LHCN-M2 (cell line): ENCODE measurements at places on chromosomes 1 and 21. TPM values are rescaled to one million over a fixed set of nuclear protein-coding genes. Genes with fewer than 3 reads are reported as not detected.

The LZIC gene
- total RNA-seq: 32.8 and 36.8 TPM in 2 replicates

DNA sequence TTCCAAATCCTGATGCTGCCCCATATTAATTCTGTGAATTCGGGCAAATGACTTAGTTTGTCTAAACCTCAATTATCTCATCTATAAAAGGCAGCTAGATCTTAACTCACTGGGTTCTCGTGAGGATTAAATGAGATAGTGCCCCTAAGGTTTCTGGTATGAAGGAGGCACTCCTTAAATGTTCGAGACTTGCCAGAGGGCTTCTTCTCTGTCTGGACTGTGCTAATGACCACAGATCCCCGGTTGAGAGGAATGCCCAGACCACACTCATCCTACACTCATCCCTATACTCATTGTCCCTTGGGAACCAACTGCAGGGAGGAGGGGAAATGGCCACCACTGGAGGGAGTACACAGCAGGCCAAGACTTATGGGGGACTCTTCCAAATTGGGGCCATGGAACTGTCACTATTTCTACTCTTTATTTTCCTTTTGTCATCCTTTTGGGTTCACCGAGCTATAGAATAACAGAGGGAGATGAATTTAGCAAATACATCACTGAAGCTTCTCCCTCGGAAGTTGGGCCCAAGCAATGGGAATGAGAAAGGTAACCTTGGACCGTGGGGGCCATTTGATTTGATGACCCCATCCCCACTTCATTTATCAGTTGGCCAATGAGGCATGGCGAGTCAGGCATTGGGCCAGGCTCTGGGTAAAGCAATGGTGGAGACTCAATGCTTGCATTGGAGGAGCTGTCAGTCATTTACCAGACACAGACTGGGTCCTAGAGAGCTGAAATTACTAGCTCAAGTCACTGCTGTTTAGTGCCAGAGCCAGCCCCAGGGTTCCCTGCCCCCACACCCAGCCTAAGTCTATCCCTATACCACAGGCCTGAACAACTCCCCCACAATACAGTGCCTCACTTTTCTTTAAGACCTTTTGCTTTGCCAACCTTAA lies 5.1 kb downstream of the ATF3 start:
- DNase-seq: peak; percentile 88

The HAO2 gene
- not detected in 2 replicates for total RNA-seq

DNA sequence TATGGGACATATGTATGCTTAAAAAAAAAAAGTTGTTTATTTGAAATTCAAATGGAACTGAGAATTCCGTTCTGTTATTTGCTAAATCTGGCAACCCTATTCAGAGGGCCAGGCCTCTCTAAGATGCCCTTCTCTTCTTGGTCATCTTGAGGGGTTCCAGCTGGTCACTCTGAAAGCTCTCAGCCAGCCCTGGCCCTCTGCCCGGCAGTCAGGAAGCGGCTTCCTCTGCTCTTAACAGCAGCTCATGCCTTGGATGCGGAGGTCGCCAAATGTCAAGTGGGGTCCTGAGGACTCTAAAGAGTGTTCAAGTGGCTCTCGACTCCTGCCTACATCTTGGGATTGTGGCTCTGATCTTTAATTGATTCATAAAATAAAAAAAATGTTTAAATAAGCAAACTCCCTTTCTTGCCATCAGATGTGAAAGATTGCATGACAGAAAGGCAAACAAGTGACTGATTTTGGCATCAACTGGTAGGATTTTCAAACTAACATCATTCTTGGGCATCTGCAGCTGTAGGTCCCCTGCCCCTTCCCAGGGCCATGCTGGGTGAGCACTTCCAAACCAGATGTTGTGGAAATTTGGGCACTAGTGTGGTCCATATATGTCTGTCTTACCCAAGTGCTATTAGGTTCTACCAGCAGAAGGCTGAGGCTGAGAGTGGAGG lies 130.8 kb downstream of the PRDM2 start:
- DNase-seq: no peak

The RGS4 gene
- total RNA-seq: 173 and 174 TPM in 2 replicates

GRCh38 chr1:200355801-200356200 lies 54.0 kb downstream of the ZNF281 start:
- DNase-seq: no peak

DNA sequence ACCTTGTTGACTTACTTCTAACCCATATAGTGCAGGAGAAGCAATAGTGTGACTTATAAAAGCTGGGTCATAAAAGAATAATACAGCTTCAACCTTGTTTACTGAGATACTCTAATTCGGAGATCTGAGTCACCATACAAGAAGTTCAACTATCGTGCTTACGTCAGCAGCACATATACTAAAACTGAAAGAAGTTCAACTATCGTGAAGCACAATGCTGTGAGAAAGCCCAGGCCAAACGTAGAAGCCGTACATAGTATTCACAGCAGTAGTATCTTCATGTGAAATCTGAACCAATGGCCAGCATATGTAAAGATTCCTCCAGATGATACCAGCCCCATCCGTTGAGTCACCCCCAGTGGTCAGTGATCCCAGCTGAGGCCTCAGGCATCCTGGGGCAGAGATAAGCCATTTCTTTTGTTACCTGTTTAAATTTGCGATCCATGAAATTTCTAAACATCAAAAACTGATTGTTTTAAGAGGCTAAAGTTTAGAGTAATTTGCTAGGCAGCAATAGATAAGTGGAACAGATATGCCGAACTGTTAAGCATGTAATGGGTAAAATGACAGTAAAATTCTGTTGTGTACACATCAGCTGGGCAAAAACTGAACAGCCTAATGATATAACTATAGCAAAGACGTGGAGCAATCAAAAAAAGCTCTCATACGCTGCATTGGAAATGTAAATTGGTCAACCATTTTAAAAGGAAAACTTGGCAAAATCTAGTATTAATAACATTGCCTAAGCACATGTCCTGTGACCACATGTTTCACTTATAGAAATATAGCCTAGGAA lies 53.9 kb upstream of the SAMD13 start:
- DNase-seq: peak; percentile 27
